ENCODE measurements at places on chromosomes 7 and 10.

DNA sequence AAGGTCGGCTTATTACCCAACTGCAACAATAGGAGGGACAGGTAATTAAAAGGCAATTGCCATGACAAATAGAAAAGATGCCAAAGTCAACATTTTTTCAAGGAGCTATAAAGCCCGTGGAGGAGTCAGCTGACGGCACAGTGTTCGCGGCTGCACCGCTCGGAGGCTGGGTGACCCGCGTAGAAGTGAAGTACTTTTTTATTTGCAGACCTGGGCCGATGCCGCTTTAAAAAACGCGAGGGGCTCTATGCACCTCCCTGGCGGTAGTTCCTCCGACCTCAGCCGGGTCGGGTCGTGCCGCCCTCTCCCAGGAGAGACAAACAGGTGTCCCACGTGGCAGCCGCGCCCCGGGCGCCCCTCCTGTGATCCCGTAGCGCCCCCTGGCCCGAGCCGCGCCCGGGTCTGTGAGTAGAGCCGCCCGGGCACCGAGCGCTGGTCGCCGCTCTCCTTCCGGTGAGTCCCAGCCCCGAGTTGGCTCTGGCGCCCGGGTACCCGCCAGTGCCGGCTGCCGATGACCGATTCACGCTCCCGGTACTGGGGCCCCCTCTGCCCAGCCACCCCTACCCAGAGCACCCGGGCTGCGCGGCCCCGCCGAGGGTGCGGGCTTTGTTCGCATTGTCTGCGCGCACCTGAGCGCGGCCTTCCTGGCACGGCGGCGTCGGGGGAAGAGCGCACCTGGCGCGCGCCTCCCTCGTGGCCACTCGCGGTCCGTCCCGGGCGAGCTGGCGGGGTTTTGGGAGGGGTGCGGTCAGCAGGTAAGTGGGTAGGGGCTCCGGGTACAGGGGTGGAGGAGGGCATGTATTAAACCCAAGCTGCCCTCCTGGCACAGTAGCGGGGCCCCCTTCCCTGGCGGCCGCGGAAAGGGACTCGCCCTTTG is at the start of gene VWA2:
VWA2 (plus strand) TSS at position 138 of the 877 bp plus-strand sequence. CDS start 9,460 bp downstream, outside the sequence.
- DNase-seq = no peak

GRCh38 chr10:129191797-129192196 is 275.2 kb upstream of the MGMT start:
- DNase-seq = no peak

- peak; percentile 12 for DNase-seq
These were observed 57.7 kb upstream of the IGFBP3 start for GRCh38 chr7:45978731-45979211.

- peak; percentile 62 for DNase-seq
These were observed at the start of gene BHLHA15 for GRCh38 chr7:98211221-98211675. Gene BHLHA15 (plus strand): TSS chr7:98211439. CDS start chr7:98212310, 871 bp downstream.

DNA sequence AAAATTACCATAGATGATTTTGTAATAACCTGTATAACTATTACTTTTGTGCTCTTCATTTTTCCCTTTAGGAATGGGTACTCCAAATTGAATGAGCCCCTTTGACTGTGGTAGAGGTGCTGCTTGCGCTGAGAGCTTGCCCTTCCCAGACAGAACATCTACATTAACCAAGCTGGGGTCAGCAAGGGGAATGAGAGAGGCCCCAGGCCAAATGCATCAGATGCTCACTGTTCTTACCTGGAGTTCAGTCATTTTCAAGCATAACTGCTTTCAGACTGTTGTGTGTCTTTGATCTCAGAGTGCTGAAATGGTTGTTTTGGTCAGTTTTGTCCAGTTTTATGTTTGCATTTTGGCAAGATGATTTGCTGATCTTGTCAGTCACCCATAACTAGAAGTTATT is 7.6 kb upstream of the STN1 start:
- DNase-seq = no peak

DNA sequence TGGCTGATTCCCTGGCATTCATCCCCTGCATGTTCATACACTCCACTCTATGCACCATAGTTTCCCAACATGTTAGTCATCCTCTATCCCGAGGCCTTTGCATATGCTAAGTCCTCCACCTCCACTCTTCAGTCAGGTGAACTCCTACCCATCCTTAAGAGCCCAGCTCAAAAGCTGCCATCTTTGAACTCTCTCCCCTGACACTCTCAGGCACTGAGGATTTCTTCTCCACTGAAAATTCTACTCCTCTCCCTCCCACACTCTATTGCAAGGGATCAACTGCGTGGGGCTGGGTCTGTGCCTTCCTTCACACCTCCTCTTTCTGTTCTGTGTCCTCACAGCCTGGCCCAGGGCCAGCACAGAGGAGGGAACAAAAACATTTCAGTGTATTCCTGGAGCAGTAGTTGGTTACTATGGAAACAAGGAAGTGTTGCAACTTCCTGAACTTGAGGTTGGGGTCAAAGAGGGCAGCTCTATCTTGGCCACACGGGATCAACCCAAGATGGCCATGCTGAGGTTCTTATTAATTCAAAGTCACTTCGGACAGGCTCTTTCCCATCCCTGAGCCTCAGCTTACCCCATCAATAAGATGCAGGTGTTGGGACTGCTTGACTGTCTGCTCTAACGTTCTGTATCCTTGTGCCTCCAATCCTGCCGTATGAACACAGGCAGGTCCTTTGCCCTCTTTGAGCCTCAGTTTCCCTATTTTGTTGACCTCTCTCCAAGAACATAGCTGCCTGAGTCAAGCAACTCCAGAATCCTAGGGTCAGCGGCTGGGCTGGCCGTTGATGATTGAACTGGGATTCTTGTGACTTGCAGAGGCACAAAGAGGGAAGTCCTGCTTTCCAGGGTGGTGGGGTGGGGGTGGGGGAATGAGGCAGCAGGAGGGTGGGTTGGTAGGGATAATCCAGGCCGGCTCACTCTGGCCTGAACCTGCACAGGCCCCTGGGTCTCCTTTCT is 15.5 kb downstream of the ZMIZ1 start:
- DNase-seq = peak; percentile 78

GRCh38 chr7:30433082-30433481 is 45.5 kb downstream of the NOD1 start:
- DNase-seq = no peak

DNA sequence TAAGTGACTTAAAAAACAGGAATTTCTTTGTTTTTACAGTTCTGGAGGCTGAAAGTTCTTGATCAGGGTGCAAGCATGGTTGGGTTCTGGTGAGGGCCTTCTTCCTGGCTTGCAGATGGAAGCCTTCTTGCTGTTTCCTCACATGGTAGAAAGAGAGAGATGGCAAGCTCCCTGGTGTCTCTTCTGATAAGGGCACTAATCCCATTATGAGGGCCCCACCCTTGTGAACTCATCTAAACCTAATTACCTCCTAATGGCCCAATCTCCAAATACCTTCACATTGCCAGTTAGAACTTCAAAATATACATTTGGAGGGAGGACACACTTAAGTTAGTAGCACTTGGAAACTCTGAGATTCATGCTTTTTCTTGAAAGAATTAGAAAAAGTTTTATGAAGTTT is 314.4 kb upstream of the AOAH start:
- DNase-seq = no peak

DNA sequence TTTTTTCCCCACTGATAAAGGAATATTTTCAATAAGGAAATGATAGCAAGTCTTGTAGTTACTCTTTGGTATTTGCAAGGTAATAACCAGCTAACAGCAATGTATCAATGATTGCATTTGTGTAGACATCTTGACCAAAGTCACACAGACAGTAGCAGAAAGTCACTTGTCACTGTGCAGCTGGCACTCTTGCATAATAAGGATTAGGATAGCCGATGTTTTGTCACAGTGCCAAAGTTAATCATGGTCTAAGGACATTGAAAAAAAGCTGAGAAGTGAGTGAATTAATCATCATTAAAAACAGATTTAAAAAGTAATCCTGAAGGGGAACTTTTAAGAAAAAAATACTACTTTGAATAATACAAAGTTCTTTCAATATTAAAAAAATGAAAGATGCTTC is 834.3 kb upstream of the C7orf33 start:
- DNase-seq = no peak

DNA sequence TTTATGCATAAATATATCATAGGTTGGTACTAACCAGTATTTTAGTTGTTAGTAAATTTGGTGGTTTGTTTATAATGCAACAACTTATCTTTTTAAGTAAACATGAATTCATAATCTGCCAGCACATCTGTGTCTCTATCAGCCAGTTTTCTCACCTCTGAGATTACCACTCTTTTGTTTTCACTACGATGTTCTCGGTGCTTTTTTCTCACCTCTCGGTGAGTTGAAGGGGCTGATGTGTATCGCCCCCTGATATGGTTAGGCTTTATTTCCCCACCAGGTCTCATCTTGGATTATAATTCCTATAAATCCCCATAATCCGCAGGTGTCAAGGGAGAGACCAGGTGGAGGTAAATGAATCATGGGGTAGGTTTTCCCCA is 114.1 kb downstream of the CAMK1D start:
- no peak for DNase-seq

GRCh38 chr10:74035303-74035702 is 37.4 kb downstream of the VCL start:
- no peak for DNase-seq

- no peak for DNase-seq
These were observed 25.2 kb upstream of the LSM8 start for GRCh38 chr7:118158766-118159165.

DNA sequence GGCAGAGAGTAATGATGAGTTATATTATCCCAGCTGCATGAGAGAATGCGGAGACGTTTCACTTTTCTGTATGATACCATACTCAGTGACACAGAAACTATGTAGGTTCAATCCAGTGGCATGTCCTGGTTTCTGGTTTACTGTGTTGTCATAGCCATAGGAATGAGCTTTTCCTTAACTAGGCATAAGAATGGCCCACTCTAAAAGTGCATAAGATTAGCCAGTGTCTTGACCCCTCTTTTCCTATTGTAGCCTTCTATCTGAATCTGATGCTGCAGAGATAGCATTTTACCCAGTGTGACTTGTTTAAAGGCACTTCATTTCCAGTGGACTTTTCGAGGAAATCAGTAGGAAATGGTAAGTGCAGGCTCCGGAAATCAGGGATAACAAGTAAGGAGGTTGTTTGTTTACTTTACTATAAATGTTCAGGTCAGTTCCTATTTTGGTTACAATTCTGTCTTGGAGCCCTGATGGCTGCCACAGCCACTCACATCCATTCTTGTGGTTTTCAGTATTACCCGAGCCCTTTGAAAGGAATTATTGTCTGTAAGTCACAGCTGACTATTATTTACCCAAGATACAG is 70.5 kb downstream of the SEMA3A start:
- no peak for DNase-seq

DNA sequence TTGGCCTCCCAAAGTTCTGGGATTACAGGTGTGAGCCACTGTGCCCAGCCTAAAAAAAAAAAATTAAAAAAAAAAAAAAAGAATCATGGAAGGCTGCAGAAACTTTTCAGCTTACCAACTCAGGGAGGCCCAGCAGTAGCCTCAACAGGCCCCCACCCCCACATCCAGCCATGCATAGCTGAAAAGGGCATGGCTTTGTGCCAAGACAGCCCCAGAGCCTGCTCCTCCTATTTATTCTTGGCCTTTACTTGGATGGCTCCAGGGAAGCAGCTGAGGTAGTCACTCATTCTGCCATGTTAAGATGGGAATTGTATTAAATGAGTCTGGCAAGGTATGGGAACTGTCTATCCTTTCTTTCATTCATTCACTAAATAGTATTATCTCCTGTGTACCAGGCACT is 13.7 kb upstream of the CNNM2 start:
- no peak for DNase-seq

DNA sequence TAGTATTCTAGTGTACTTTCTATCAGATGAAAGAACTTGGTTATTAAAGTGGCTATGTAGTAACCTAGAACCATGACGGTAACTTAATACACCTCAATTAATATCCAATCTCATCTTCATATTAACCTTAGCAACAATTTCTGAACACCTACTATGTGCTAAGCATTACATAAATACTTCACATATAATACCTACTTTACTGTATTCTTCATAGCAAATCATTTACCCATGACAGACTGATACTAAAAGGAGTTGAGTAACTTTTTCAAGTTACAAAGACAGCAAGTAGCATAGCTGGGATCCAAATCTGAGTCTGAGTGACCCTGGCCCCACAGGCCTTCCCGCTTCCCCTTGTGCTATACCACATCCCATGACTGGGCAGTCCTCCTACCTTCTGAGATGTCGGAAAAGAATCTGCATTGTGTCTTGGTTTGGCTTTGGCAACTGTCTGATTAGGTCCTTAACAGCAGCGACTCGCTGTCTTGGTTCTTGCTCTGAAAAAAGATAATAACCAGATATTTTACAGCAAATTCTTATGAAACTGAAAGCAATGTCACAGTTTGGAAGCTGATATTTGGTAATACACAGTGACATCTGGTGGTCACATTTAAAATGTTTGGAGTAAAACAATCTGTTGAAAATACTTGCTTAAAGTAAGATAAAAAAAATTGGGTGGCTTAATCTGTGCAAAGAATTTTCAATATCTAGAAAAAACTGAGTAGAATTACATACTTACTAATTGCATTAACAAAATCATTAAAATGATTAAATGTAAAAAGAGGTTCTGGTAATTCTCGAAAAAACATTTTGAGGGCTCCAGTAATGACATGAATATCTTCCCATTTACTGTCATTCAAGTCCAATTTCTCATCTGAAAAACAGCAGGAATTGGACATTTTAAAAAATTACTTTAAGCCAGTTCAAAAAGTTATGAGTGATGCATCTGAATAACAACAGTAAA is 120.1 kb downstream of the ARHGAP12 start:
- DNase-seq = no peak

DNA sequence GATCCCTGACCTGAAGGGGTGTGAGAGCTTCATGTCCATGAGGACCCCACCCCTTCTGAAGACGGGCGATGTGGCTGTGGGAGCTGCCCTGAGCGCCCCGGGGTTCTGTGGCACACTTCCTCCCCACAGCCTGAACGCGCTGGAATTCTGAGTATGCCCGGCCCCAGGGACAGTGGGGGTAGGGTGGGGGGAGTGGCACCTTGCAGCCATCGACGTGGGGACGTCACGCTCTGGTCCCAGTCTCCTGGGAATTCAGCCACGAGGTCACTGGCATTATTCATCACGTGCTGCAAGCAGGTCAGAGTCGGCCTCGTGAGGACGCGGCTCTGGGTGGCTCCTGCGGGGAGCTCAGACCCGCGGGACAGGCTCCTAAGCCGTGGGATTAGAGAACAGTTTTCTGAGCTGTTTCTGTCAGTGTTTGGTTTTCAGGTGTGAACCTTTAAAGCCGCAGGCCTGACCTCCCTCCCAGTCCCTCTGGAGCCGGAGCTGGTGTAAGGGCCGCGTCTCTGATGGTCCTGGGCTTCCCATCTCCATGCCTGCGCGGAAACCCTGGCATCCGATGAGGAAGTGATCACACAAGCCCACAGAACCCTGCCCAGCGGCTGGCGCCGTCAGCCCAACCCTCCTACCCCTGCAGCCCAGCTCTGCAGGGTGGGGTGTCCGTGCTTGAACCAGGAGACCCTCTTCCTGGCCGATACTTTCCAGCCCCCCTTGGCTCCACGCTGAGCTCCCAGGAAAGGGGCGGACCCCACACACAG is 16.1 kb downstream of the GPR146 start:
- no peak for DNase-seq

All from liver (tissue), 10 donors.